Stimulated activated CD8-positive, alpha-beta memory T cell treated with anti-CD3 and anti-CD28 coated beads, Interleukin-2, amount 100 ng/mL, for 1 hour (primary cell): ENCODE measurements at places on chromosomes 2 and 18.

GRCh38 chr2:123163398-123163797 is 861.7 kb upstream of the CNTNAP5 start:
- no peak for DNase-seq

- DNase-seq = no peak
Observed at GRCh38 chr2:233130024-233130423, 69.9 kb downstream of the INPP5D start.

GRCh38 chr2:228827056-228827700 is 443.9 kb downstream of the PID1 start:
- no peak for DNase-seq

DNA sequence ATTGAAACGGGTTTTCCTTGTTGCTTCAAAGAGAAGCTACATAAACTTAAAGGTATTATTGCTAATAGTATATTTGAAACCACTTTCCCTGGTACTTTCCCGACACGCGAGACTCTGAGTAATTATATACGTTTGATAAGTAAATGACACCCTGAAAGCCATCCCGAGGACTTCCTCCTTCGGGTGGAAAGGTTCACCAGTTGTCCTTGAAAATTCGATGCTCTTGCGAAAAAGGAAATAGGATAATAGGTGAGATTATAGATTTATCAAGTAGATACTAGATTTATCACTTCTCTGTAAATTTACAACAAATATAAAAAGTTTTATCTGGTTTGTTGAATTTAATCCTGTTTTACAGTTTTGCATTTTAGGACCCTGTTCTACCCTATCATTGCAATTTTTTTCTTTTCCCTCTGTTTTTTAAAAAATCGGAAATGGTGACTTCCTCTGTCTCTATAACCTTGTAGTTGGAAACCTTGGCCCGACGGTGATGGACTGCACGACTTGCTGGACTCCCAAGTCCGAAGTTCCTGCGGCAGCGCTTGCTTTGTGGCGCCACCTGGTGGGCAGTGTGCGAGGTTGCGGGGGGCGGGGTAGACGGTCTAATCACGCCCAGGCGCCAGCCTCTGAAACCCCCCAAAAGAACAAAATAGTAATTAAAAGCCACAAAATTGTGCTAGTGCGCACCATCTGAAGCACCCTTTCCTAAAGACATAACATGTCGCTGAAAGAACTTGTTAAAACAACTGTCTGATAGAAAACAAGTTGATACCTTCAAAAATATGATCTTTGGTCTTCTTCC is 972 bp upstream of the DLX2 start:
- DNase-seq = no peak

DNA sequence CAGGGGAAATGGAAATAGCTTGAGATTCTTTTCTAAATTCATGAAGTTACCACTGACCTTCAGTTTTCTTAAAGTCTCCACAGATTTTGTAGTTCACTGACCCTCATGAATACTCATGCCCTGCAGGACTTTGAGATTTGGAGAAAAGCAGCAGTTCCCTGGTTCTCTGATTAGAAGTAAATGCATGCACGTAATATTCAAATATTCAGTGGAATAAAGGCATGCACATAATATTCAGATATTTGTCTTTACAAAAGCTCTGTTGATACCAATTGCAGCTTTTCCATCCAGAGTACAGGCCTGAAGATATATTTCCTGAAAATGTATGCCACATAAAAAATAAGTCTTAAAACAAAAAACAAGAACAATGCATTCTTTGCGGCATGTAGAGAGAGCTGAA is 219.8 kb downstream of the ADCYAP1 start:
- DNase-seq = no peak

GRCh38 chr2:147223553-147224060 is 621.2 kb upstream of the ACVR2A start:
- DNase-seq = no peak

GRCh38 chr18:45726603-45727002 is 2.6 kb downstream of the SLC14A1 start:
- DNase-seq = no peak
